ENCODE measurements at places on chromosomes 3 and 15.

GRCh38 chr15:96327155-96327741 lies 3.3 kb upstream of the NR2F2 start:
- no peak for DNase-seq

GRCh38 chr3:137610723-137611122 lies 153.4 kb upstream of the SOX14 start:
- no peak for DNase-seq

DNA sequence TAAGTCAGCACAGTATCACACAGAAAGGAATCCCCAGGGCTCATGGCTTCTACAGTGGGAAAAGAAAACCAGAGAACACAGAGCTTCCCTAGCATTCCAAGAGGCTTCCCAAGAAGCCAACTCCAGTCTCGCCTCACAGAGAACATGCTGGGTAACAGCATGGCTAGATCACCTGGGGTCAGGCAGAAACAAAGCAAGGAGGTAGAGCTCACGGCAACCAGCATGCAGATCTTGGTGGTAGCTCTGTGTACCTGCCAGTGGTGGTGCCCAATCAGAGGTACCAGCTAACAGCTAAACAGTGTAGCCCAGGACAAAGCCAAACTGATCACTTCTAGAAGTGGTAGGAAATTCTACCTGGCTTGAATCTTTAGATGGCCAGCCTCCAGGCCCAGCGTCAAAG lies 31.3 kb downstream of the POLQ start:
- DNase-seq: no peak

DNA sequence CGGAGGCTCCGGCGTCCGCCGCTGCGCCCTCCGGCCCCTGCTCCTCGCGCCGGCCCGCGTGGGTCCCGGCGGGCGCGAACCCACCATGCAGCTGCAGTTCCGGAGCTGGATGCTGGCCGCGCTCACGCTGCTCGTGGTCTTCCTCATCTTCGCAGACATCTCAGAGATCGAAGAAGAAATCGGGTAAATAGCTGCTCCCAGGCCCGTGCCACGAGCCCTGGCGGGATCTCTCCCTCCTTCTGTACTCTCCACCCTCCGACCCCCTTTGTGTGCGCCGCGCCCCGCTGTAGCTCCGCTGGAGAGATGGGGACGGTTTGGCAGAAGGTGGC lies 263 bp downstream of the ST8SIA2 start:
- no peak for DNase-seq

GRCh38 chr3:161508852-161509477 lies 12.4 kb downstream of the OTOL1 start:
- no peak for DNase-seq

- no peak for DNase-seq
These were observed 173.3 kb upstream of the SNTN start for GRCh38 chr3:63478990-63479660.

GRCh38 chr3:135514060-135514448 lies 451.5 kb upstream of the PPP2R3A start:
- DNase-seq: no peak

GRCh38 chr3:62287392-62287927 lies 85.9 kb downstream of the FEZF2 start:
- no peak for DNase-seq

GRCh38 chr3:71432044-71432975 lies 151.2 kb downstream of the FOXP1 start:
- no peak for DNase-seq

GRCh38 chr3:115980709-115981108 lies 357.4 kb downstream of the GAP43 start:
- no peak for DNase-seq

DNA sequence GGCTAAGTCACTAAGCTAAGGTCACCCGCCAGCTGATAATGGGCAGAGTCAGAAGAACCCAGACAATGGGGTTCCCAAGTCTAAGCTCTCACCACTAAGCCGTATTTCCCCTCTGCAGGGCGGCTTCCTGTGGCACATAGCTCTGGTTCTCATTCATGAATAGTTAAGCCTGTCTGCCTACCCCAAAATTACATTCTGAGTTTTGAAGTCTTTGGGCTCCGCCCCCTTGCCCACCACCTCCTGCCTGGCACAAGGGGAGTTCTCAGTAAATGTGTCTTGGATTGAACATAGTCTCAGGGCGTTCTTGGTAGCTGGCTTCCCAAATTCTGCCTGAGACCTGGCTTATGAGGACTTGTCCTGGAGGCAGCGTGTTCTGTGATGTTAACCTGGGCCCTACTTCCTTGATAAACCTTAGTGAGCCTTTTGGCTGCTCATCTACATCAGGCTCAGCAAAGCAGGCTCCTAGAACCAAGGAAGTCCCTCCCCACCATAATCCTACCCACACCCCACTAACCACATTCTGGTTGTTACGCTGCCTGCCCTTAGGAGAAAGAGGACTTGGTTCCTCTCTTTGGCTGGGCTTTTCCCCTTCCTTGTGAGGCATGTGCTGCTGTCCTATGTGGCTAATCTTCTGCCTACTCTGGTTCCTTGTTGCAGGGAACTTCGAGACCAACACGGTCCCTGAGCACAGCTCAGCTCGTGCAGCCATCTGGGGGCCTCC lies 54.9 kb downstream of the STARD5 start:
- no peak for DNase-seq

DNA sequence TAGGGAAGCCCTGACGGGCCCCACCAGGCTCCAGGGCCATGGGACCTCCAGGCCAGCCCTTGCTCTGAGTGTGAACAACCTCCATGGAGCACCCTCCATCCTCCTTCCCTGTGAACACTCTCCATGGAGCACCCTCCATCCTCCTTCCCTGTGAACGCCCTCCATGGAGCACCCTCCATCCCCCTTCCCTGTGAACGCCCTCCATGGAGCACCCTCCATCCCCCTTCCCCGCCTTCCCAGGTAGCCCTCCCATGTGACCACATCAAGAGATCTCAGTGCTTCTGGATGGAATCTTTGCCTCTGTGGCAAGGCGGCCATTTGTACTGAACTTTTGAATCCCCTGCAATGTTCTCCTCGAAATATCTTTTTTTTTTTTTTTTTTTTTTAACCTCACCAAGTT lies 66.5 kb downstream of the CHSY1 start:
- no peak for DNase-seq

DNA sequence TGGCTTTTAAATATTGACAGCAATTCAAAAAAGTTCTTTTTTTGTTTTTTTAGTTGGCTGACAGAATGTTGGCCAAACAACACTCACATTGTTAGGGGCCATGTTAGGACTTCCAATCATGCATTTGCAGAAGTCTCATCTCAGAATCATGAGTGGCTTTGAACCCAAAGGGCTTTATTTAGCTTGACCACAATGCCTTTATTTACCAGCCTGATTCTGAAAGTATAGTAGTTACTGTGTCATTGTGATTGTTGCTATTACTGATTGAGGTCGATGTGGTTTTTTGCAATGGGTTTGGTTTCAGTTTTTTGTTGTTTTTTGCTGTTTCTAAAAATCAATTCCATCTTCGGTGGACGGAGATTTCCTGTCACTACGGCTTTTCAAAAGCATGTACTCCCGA lies 7.2 kb downstream of the GLDN start:
- DNase-seq: no peak

- no peak for DNase-seq
These were observed 105.5 kb upstream of the SMAD3 start for GRCh38 chr15:66959875-66960274.

- DNase-seq: no peak
These were observed 233.3 kb downstream of the OPA1 start for GRCh38 chr3:193826159-193826795.

- DNase-seq: no peak
These were observed 868.8 kb downstream of the NTRK3 start for GRCh38 chr15:87387766-87388165.

DNA sequence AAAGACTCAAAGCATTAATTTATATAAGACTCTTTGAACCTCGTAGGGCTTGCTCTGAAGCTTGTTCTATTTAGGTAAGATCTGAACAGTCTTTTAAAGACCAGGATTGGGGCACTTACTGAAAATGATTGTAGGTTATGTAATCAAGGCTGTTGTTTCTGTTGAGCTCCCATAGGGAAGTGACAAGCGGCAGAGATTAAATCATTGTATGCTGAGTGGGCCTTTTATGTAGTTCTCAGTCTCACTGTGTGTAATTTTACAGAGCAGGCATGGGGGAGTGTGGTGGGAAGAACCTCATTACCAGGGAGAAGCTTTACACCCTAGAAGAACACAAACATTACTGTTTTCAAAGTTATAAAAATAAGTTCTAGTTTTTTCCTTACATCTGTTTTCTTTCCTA lies 160.0 kb upstream of the SNTN start:
- DNase-seq: no peak

DNA sequence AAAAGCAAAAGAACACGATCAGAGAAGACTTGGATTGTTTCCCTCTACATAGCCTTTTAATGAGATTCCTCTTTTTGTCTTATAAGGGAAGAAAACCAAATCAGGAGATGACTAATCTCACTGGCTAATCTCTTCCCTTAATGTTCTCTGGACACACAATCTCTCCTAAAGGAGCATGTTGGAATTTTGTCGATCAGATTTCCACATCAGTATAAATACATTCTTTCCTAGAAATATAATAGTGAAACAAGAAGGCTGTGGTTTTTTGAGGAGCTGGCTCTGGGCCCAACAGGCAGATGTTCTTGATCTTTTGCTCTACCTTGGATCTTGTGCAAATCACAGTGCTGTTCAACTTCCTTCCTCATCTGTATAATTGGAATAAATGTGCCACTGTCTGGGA lies 94.0 kb downstream of the GTPBP8 start:
- no peak for DNase-seq

DNA sequence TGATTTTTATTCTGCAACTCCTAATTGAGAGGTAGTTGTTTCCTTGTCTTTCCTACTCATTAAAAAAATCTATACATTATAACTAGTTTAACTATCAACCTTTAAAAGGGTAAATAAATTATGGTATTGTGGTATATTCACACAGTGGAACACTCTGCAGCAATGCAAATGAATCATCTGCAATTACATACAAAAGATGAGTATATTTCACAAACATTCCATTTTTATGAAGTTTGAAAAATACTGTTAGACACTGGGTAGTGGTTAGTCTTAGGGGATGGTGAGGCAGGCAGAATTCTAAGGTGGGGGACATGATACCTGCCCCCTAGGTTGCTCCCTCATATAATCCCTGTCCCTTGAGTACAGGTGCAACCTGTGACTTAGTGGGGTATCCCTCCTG lies 44.0 kb upstream of the MAGI1 start:
- DNase-seq: no peak

- DNase-seq: no peak
These were observed 41.5 kb upstream of the CDV3 start for GRCh38 chr3:133531981-133532380.

- DNase-seq: no peak
These were observed 28.5 kb downstream of the TRIM42 start for GRCh38 chr3:140706360-140706759.

- no peak for DNase-seq
These were observed 51.2 kb downstream of the HMCES start for GRCh38 chr3:129329858-129330257.

- DNase-seq: no peak
These were observed 60.5 kb downstream of the GLDN start for GRCh38 chr15:51401872-51402517.

- DNase-seq: no peak
These were observed 8.6 kb upstream of the SST start for GRCh38 chr3:187678726-187679268.

DNA sequence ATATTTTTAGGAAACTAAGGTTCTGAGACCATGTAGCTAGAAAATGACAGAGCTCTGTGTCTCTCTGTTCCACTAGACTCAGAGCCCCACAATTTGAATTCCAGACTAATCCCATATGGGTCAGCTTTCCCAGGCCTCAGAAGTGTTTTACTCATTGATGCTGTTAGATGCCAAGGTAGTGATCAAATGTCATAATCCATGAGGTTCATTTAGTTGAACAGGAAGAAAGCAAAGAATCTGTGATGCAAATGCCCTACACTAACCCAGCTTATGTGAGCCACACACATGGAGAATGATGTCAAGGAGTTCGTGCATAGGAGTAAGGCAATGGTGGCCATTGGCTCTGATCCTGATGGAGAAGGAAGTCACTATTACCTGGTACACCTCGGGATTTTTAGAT lies 363.4 kb upstream of the RARB start:
- no peak for DNase-seq

GRCh38 chr15:101305820-101306255 lies 10.8 kb upstream of the SNRPA1 start:
- no peak for DNase-seq

- no peak for DNase-seq
These were observed 180.7 kb upstream of the LMCD1 start for GRCh38 chr3:8320711-8321458.

GRCh38 chr3:86147119-86147518 lies 843.8 kb downstream of the VGLL3 start:
- DNase-seq: no peak

DNA sequence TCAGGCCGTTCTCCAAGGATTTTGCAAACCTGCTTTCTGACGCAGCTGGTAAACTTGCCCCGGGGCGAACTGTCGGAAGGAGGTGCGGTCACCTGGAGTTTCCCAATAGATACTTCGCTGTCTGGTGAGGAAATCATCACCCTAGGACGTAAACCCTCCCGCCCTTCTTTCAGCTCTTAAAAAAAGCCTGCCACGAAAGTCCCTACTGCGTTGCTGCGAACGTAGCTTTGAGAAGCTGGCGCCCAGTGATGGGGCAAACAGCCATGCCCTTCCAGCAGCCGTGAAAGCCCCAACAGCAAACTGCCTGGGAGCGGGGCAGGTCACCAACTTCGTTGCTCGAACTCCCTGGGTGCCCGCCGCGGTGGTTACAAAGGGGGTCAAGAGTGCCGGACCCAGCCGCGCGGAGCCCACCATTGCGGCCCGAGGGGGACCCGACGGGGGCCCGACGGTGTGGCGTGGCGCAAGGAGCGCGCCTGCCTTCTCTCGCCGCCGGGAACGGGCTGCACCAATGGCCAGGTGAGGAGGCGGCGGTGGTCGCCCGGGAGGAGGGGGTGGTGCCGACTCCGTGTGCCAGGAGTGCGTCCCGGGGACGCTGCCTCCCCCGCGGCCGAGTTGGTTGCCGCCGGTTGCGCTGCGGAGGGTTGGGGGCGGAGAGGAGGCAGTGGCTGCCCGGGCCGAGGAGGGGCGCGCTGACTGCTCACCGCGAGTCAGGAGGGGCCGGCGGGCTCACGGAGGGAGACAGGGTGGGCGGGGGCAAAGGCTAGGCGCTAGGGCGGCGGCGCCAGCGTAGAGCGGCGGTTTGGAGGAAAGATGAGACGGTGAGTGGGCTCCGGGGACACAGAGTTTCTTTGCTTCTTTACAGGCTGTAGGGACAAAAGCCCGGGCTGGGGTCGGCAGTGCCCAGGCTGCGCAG lies at the start of gene PHLDB2:
Gene PHLDB2 (plus strand): TSS at position 205 of the 913 bp plus-strand sequence. CDS start 24,813 bp downstream, outside the sequence.
- DNase-seq: peak; percentile 25

Data from activated CD8-positive, alpha-beta memory T cell treated with anti-CD3 and anti-CD28 coated beads for 48 hours (primary cell).